LNCaP clone FGC (cell line): ENCODE measurements at places on chromosomes 5 and 9.

DNA sequence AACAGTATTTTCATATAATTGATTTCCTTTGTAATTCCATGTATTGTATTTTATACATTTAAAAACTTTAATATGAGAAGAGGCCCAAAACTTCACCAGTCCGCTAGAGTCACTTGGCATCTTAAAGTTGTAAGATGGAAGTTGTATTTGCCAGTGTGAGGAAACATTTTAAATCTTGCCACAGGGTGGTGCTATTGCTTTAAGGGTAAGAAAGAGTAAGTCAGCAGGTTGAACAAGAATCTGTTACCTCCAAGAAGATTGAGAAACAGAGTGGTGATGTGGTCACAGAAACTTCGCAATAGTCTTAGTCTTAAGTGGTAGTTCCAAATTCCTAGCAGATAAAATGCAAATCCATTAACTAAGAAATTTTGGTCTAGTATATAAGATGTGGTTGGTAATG is 39.8 kb upstream of the RANBP6 start:
- DNase-seq, result peak; percentile 88

GRCh38 chr5:65482296-65482735 is 596 bp upstream of the ADAMTS6 start:
- DNase-seq, result no peak

DNA sequence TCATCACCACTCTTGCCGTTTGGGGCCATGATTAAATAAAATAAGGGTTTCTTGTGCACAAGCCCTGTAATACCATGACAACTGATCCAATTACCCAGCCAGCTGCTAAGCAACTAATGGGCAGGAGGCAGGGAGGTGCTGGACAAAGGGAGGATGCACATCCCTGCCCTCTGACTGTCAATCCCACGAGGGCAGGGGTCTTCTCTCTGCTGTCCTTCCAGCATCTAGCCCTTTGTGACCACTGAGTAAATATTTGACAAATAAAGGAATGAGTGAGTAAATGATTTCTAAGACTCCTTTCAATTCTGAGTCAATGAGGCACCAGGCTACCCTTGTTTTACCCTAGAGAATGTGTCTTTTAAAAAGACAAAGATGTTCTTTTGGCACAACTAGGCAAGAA is 247.1 kb downstream of the SYK start:
- no peak for DNase-seq

DNA sequence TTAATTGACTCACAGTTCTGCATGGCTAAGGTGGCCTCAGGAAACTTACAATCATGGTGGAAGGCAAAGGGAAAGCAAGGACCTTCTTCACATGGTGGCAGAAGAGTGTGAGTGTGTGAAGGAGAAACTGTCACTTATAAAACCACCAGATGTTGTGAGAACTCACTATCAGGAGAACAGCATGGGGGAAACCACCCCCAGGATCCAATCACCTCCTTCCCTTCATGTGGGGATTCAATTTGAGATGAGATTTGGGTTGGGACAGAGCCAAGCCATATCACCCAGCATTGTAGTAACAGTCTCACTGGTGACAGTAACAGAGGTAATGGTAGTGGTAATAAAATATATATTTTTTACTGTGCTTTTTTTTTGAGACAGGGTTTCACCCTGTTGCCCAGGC is 18.1 kb downstream of the ZBTB5 start:
- DNase-seq, result no peak

GRCh38 chr5:131968396-131968954 is 23.0 kb upstream of the MEIKIN start:
- no peak for DNase-seq

GRCh38 chr5:145295236-145295835 is 539.8 kb downstream of the PRELID2 start:
- no peak for DNase-seq
